CD8-positive, alpha-beta T cell (primary cell): ENCODE measurements at places on chromosomes 3 and 15.

DNA sequence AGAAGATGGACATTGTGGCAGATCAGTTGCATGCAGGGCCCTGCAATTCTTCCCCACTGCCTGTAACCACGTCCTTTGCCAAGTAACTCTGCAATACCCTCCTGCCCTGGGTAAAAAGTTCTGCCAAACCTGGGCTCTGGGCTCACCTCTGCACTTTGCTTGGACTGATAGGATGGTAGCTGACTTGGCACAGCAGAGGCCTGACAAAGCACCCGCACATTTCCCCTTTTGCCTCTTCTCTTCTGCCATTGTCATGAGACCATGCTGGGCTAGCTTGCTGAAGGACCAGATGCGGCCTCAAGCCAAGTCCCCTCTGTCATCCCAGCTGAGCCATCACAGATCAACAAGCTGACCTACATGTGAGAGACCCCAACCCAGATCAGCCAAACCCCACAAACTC is 122.4 kb downstream of the SMAD6 start:
- no peak for DNase-seq

- DNase-seq = no peak
Observed at GRCh38 chr3:152174876-152175527, 93.7 kb upstream of the MBNL1 start.

GRCh38 chr3:183296944-183297343 is 43.9 kb downstream of the B3GNT5 start:
- DNase-seq = no peak

- no peak for DNase-seq
Observed at GRCh38 chr15:59237119-59237855, 30.6 kb downstream of the LDHAL6B start.

DNA sequence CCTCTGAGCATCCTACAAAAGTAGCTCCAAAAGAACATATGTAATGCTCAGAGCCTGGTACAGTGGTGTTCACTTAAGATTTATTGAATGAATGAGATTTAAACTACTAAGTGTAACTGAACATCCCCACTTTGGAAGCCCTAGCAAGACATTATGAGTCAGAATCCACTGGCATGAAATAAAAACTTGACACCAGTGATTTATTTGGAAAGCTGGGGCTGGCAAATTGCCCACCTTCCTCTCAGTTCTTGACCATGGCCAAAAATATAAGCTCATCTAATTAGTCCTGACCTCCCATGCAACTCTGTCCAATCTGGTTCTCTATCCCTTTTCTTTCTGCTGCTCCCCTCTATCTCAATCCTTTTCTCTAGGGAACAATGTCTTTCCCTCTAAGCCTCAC is 418.0 kb downstream of the PLCL2 start:
- no peak for DNase-seq

DNA sequence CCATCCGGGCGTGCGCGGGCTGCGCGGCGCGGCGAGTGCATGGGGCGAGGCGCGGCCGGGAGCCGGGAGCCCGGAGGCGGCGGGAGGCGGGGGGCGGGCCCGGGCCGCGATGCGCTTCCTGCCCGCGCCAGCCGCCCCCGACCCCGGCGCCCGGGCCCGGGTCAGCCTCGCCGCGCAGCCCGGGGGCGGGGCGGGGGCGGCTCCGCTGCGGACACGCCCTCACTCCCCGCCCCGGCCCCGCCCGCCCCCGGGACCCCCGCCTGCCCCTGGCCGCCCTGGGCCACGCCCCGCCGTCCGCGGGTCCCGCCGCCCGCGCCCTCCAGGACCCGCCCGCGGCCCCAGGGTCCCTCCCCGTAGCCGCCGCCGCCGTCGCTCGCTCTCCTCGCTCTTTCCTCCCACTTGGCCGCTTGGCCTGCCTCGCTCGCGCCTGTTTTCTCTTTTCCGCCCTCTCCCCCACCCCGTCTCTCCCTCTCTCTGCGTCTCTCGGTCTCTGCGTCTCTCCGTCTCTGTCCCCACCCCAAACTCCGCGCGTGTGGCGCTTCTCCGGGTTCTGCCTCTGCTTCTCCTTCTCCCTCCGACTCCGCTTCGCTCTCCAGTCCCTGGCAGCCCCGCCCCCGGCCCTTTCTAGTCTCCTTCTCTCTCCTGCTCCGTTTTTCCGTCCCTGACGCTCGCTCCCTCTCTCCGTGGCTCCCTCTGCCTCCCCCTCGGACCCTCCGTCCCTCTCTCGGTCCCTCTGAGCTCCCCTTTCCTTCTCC is at the start of gene PLXND1:
TSS of gene PLXND1 (minus strand) at position 41 of the 755 bp plus-strand sequence. CDS start at position 4, 37 bp downstream.
- DNase-seq = peak; percentile 77

- DNase-seq = peak; percentile 47
Observed at GRCh38 chr3:141913150-141913811, 36.8 kb downstream of the ATP1B3 start.

- DNase-seq = no peak
Observed at GRCh38 chr3:113981803-113982202, 34.0 kb downstream of the ZDHHC23 start.

GRCh38 chr3:12345141-12345561 is 56.3 kb downstream of the PPARG start:
- DNase-seq = no peak

DNA sequence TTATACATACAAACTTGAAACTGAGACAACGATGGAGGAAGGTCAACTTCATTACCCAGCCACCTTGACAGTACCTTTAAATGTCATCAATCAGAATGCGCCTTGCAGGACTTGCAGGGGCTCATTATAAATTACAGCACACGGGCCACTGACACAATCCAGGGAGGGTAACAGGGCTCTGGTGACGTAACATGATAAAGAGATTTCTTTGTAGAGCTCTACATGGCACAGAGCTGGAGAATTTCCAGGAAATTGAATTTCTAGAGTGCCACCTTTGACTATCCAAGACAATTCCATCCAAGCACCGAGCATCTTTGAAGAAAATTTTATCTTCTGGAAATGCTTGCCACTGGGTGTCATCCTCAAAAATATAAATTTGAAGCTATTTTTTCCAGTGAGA is 486.0 kb downstream of the FOXP1 start:
- no peak for DNase-seq

DNA sequence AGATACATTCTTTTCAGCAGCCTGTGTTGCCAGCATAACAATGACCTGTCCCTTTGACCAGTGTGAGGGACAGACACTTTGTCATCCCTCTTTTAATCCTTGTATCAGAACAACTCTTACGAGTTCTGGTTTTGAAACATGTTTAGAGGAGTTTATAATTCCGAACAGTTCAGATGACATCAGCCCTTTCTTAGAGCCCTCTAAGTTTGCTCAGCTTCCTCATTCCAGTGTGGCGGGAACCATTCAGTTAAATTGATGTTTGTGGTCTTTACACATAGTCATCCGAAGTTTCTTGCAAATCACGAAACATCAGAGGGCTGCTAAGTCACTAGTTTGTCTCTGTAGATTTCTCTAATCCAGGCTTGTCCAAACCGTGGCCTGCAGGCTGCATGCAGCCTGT is 102.5 kb downstream of the AKAP13 start:
- no peak for DNase-seq

GRCh38 chr15:66642514-66642913 is 59.5 kb upstream of the SMAD6 start:
- DNase-seq = no peak

DNA sequence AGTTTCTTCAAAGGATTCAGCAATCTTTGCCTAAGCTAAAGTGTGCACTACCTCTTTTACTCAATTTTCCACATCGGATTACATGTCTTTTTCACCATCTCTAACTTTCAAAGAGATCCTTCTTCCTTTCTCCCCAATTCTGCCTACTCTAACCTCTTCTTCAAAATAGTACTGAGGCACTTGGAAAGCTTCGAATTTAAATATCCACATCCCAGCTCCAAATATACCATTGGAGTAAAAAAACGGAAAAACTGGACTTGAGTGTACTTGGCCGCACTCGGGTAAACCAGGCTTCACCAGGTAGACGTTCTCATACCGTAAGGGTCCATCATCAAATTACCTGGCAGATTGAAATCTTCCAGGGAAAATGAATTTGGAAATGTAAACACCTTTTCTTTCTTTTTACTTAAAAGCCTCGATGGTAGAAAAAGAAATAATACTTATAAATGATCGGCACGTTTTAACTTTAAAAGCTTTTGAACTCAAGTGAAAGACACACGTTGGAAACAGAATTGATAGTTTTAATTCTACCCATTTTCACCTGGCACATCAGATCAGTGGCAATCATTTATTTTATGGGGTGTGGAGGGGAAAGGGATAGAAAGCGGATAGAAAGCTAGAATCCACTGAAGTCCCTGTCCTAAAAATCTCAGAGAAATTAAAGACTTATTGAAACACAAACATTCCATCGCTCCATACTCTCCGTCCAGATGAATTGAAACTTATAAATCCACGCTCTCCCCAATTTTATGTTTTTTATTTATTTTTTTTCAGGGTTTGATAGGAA is 8.2 kb upstream of the MEIS2 start:
- DNase-seq = no peak

- DNase-seq = no peak
Observed at GRCh38 chr15:64749167-64749566, 26.2 kb downstream of the RBPMS2 start.

DNA sequence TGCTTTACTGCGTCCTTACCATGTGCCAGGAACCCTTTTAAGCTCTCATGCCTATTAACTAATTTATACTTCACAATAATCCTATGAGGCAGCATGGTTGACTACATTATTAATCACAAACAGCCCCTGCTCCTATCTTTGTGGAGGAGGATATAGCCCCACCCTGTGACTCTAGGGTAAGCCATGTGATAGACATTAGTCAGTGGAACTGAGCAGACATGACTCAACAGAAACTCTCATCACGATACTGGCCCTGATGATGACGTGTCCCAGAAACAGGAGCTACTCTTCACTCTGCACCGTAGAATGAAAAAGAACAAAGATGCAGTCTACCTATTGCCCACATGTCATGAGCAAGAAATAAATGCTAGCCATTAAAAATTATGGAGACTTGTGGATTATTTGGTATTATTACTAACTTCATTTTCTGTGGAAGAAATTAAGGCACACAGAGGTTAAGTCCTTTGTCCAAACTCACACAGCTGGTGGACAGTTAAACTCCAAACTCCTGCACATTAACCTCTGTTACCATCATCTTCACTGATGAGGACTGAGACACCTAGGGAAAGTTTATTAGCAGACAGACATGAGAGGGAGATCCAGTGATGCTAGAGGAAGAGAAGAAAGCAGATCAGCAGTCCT is 51.2 kb downstream of the CFAP20DC start:
- no peak for DNase-seq

DNA sequence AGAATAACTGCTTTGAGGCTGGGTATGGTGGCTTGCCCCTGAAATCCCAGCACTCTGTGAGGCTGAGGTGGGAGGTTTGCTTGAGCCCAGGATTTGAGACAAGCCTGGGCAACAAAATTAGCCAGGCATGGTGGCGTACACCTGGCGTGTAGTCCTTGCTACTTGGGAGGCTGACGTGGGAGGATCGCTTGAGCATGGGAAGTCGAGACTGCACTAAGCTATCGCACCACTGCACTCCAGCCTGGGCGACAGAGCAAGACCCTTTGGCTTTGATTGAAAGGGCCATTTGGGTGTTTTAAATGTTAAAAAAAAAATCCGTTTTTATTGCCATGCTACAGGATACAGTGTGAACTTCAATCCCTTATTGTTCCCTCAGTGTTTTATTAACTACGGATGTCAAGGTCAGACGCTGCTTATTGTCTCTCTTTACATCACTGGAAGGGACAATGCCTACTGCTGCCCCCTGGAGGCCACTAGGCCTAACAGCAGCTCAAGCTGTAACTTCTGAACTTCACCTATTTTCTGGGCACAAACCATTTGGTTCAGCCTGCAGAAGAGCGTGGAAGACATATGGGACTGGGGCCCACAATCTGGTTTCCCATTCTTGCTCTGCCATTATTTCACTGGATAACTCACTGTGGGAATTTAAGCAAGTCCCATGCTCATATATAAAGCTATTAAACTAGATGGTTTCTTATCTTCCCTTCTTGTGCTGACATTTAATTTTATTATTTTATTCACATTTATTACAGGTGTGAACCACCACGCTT is 15.3 kb upstream of the IREB2 start:
- peak; percentile 32 for DNase-seq

GRCh38 chr15:95684693-95685115 is 645.8 kb upstream of the NR2F2 start:
- no peak for DNase-seq

GRCh38 chr3:122873741-122874515 is 79.1 kb downstream of the SLC49A4 start:
- no peak for DNase-seq

DNA sequence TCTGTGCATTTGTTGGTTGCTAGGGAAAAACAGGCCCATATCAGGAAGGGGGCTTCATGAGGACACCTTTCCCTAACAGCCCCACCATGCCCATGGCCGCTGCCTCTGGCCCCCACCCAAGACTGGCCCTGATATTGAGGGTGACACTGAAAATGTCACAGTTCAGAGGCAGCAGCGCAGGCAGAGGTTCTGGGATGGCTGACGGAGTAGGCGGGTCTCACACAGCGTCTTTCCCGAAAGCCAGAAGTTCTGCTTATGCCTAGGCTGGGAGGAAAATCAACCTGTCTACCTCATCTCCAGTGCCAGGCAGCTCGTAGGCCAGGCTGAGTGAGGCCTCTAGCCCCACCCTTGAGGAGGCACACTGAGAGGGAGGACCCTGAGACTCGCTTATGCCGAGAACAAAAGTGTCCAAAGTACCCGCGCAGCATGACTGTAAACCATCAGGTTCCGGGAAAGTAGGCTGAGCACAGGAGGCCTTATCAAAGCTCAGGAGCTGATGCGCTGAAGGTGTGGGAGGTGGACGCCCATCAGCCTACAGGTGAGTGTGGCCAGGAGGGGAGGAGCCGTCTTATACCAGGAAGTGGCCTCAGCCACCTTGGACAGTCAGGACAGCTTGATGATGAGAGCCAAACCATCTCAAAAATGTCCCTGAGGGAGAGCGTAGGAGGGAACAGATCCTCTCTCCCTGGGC is 27.5 kb downstream of the GRAMD2A start:
- no peak for DNase-seq

DNA sequence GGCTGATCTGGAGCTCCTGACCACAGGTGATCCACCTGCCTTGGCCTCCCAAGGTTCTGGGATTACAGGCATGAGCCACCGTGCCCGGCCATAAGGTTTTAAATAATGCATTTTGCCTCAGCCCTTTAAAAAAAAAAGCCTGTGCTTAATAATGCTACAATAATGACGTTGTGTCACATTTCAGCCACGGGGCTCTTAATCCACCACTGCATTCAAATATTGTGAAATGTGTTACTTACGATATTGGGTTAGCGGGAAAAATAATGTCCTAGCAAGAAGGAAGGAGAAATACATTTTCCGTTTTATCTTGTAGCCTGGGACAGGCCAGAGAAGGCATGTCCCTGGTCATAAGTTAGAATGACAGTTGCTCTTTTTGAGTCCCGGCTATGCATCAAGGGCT is 17.6 kb downstream of the PAQR5 start:
- no peak for DNase-seq
